ENCODE measurements at places on chromosomes 13 and 19.

DNA sequence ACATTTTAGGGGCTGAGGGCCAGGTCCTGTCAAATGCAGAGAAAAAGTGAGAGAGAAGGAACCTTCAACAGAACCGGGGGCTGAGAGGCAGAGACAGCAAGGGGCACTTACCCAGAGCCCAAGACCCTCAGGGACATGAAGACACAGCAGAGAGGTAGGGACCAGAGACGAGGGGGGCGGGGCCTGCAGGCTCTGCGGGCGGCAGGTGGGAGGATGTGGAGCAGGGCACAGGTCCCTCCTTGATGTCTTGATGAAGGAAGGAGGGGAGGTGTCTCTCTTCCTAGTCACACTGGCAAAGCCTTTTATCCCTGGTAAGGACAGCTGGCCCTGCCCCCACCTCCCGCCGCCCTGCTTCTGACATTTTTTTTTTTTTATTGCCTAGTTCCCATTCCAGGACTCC lies at the start of gene KLK14:
Gene KLK14 (minus strand): TSS at position 277 of the 400 bp plus-strand sequence. CDS start 273 bp downstream, at position 4.
- ATAC-seq, result no peak

DNA sequence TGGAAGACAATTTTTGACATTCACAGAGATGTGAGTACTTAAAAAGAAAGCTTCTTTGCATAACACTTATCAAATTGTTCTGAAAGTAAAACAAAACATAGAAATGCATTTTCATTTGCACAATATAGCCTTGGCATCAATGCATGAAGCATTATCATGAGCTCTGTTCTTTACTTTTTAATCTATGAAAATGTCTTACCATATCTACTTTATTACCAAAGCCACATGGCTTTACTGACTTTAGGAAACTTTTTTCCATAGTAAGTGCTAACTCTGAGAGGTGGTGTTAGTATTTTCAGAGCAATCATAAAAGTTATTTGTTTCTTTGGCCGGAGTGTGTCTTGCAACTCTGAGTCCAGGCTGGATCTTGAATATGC lies 10.5 kb downstream of the TNFRSF19 start:
- ATAC-seq, result no peak

DNA sequence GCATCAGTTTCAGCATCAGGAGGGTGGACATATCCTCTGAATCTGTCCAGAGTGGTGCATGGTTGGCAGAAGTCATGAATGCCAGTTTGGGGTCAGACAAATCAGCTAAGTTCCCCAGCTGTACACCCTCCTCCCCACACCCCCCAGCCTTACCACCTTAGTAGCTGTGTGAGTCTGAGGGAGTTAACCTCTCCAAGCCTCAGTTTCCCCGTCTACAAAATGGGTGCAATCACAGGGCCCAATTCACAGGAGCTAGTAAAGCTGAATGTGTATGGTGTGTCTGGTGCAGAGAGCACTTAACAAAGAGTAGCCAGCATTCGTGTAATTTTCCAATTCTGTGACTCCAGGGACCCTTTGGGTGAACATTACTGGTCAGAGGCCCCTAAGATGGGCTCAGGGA lies 13.4 kb upstream of the ZNF358 start:
- no peak for ATAC-seq

DNA sequence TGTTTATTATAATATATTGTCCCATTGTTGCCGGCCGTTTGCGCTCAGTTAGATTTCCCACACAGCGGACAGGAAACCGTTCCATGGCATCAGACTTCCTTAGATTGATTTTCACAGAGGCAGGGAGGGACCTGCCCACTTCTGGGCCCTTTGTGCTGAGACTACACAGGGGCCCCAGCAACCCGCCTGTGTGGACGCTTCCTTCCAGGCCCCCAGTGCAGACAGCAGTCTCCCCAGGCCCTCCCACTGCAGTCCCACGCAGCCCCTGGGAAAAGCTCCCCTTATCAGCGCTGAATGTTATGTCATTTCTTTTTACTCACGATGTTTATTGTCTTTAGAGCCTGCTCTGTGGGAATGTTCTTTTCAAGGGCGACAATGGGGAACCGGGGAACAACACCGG lies 351.7 kb upstream of the ARGLU1 start:
- peak; percentile 57 for ATAC-seq

DNA sequence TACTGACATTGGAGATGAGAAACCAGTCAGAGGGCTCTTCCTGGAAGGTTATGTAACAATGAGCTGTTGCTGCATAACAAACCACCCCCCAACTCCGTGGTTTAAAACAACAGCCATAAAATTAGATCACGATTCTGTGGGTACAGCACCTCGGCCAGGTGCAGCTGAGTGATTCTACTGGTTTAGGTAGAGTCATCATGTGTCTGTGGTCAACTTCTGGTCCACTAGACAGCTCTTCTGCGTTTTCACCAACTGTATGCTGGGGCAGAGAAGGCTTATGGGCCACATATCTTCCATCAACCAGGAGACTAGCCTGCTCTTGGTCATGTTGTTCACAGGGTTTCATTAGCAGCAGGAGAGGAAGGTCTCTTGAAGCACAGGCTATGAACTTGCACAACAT lies 585.5 kb downstream of the KCTD12 start:
- no peak for ATAC-seq

GRCh38 chr13:73891805-73892204 lies 242.4 kb downstream of the KLF12 start:
- ATAC-seq, result no peak

DNA sequence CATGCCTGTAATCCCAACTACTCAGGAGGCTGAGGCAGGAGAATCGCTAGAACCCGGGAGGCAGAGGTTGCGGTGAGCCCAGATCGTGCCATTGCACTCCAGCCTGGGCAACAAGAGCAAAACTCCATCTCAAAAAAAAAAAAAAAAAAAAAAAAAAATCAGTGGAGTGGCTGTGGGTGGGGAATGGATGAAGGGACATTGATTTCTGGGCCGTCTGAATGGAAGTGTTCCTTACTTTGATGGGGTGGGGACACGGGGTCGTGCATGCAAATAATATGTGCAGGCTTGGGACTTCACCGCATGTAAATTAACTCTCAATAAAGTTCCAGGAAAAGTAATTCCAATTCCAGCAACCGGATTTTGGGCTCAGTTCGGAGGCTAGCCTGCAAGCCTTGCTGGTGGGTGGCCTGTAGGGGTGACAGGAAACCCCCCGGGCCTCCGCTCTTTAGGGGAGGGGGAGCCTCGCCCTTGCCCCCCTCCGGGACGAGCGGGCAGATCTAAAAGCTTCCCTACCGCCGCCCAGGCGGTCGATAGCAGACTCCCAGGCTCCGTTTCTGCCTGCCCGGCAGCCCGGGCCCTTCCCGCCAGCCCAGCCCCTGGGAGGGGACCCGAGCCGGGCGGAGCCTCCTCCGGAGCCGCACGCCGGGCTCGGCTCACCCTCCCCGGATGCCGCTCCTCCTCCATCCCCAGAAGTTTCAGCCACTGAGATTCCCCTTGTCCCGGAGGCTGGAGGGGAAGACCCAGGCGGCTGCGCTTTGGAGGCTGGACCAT lies 48.0 kb upstream of the ADGRE5 start:
- ATAC-seq, result peak; percentile 83

DNA sequence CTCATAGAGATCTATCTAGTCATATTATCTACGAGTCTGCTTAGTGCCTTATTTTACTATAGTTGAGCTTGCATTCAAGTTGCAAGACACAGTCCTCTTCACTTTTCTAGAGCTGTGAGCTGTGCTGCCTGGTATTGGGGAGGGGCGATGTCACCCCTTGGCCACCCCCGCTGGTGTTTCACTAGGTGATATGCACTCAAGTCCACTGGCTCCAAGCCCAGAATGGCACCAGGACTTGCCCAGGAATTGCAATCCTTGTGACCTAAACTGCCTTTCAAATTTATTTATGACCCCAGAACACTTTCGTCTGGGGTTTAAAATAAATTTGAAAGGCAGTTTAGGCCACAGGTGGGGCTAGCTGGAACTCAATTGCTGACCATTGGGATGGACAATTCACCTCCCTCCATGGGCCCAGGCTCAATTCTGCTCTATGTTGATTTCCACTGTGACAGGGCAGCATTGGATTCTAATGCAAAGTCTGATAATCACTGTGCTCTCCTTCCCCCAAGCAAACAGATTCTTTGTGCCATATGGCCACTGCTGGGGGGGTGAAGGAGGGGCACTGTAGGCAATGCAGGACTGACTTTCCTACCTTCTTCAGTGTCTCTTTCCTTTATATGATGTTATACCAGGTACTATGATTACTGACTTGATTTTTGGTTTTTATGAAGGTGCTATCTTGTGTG lies 1244.2 kb upstream of the MIR17HG start:
- ATAC-seq, result no peak

- ATAC-seq, result no peak
Observed at GRCh38 chr13:25409938-25410337, 38.2 kb downstream of the ATP8A2 start.

GRCh38 chr13:72561791-72562190 lies 165.6 kb downstream of the MZT1 start:
- ATAC-seq, result no peak

DNA sequence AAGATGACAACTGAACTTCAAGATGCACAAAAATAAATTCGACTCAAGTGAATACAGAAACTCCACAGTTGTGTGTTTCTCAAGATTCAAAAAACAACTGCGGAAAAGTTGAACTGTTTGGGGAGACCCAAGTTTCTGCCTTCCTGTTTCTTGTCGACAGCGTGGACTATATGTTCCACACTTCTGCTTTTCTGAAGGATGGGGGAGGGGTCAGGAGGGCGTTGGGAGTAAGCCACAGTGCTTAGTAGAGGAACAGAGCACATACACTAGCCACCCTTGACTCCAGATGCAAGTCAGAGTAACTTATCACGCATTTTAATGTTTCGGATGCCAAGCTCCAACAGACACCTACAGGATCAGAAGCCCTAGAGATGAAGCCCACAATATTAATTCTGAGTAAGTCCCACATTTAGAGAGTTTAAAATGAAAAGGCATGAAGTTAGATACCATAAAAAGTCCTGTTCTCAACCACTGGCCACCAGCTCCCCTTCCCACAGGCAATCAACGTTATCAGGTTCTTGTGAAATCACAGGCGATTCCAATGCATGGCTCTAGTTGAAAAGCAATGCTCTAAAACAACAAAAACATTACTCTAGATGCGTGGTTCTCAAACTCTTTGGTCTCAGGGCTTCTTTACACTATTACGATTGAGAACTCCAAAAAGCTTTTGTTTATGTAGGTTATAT lies 4.2 kb downstream of the TUBGCP3 start:
- no peak for ATAC-seq

GRCh38 chr19:351976-352625 lies 7.5 kb upstream of the MIER2 start:
- peak; percentile 44 for ATAC-seq

GRCh38 chr13:48594096-48594815 lies 59.5 kb upstream of the CYSLTR2 start:
- no peak for ATAC-seq

- no peak for ATAC-seq
Observed at GRCh38 chr13:29802621-29803020, 47.8 kb downstream of the UBL3 start.

- ATAC-seq, result peak; percentile 96
Observed at GRCh38 chr19:51887522-51888498, at the start of gene ZNF577. Gene ZNF577 (minus strand): TSS chr19:51887951. CDS start chr19:51880382, 7,569 bp downstream.

DNA sequence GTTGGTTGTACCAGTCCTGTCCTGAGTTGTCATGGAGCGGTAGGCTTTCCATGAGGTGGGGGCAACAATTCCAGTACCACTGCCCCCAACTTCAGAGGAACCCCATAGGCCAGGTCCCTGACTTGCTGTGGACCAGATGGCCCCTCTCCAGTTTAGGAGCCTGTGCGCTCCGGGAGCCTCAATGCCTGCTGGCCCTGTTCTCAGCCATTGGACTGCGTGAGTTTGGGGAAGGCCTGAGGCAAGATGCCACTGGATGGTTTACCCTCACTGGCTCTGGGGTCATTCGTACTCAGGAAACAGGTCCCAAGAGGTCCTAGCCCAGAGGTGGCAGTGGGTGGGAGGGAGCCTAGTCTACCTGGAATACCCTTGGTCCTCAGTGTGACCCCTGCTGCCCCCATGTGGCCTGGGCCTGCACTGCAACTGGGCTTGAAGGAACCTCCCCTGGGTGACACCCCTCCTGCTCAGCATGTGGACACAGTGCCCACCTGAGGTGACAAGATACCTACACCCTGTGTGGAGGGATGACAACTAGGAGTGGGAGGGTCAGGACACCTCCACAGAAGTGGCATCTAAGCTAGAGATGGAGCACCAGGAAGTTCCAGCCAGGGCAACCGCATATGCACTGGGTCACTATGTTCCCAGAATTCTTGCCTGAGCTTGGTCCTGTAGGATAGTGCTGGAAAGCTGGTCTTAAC lies 6.0 kb upstream of the PRR19 start:
- ATAC-seq, result peak; percentile 71

DNA sequence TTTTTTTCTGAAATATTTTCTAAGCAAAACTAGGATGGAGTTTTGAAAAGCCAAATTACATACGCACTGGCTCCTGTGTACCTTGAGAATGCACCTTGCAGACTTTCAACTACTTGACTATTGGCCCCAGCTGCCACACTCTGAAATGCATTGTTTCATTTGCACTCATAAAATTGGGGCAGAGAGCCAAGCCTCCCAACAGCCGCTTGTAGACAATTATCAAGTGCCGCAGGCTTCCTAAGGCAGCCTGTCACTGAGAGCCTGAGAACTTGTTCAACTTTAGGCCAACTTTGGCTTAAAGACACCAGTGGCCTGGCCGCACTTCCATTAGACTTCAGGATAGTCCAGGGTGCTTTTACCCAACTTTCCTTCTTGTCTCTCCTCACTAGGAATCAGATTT lies 115.7 kb upstream of the STARD13 start:
- ATAC-seq, result no peak

- no peak for ATAC-seq
Observed at GRCh38 chr19:15122331-15123030, 15.3 kb downstream of the SYDE1 start.

DNA sequence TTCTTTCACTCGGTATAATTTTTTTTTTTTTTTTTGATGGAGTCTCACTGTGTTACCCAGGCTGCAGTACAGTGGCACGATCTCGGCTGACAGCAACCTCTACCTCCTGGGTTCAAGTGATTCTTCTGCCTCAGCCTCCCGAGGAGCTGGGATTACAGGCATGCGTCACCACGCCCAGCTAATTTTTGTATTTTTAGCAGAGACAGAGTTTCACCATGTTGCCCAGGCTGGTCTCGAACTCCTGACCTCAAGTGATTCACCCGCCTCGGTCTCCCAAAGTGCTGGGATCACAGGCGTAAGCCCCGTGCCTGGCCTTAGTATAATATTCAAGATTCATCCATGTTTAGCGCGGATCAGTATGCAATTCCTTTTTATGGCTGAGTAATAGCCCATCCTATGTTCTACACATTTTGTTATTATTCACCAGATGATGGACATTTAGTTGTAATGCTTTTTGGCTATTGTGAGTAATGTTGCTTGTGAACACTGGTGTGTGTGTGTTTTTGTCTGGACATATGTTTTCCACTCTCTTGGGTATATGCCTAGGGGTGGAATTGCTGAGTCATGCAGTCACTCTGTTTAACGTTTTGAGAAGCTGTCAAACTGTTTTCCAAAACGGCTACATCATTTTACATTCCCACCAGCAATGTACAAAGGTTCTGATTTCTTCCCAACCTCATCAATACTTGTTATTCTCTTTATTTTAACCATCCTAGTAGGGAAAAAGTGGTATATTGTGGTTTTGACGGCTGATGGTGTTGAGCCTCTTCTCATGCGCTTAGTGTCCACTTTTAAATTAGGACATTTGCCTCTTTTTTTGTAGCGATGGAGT lies 22.9 kb downstream of the PLEKHF1 start:
- peak; percentile 69 for ATAC-seq

GRCh38 chr13:80249516-80250212 lies 91.3 kb downstream of the SPRY2 start:
- ATAC-seq, result no peak
